ENCODE measurements at places on chromosomes 3 and 15. TPM values are rescaled to one million over a fixed set of nuclear protein-coding genes. Genes with fewer than 3 reads are reported as not detected.

RARRES1 gene
- 8.4 TPM for total RNA-seq

DUOX2 gene
- 0.05 TPM for total RNA-seq

ADAMTS17 gene
- 0.99 TPM for total RNA-seq

SLC6A11 gene
- total RNA-seq: not detected

DNA sequence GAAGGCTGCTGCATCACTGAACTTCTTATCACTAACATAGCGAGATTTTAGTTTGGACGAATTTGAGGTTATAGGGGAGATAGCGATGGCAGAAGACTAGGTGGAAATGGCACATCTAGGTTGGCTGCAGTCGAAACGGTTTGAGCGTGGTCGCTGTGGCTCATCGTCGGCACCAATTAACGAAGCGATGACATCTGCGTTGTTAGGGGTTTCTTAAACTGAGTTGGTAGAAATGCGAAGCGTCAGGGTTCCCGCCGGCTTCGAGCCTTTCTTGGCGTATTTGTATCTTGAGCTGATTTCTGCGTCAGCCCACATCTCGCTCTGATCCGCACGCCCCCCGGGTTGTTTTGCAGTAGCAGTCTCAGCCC is 319 bp downstream of the LNP1 start:
- DNase-seq: peak; percentile 28

DNA sequence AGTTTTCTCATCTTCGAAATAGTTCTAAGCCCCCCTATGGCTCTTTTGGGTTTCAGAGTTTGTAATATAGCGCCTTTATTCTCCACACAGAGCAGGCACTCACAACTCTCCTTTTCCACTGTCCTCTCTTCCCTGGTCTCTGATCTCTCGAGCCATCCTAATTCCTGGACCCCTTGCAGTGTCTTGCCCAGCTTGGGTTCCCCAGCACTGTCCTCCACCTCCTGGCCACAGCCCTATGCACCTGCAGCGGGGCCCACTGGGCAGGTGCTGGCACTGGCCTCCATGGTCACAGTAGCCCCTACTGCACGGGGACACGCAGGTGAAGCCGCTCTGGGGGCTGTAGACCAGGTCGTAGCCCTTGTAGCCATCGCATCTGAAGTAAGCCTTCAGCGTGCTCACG is 27.9 kb downstream of the MUC20 start:
- no peak for DNase-seq

- no peak for DNase-seq
Observed at GRCh38 chr3:13709706-13710105, 160.8 kb downstream of the FBLN2 start.

DNA sequence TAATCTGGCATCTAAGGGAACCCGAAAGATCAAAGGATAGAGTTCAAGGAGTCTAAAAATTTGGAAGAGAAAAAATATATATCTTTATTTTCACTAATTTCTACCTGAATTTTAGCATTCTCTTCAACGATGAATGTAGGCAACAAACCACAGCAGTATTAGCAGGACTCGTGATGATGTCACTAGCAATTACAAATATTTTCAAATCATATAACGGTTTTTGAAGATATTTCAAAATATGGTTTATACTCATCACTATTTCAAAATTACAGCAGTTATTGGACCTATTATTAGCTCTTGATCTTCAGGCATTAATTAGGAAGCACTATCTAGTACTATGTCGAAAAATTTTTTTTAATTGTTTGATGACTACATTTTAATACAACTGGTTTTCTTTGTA is 27.0 kb upstream of the ANKDD1A start:
- no peak for DNase-seq

GRCh38 chr15:80418892-80419537 is 14.8 kb downstream of the ARNT2 start:
- DNase-seq: no peak

DNA sequence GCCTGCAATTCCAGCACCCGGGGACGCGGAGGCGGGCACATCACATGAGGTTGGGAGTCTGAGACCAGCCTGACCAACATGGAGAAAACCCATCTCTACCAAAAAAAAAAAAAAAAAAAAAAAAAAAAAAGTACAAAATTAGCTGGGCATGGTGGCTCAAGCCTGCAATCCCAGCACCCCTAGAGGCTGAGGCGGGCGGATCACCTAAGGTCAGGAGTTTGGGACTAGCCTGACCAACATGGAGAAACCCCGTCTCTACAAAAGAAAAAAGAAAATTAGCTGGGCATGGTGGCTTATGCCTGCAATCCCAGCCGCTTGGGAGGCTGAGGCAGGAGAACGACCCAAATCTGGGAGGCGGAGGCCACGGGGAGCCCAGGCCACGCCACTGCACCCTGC is 7.5 kb upstream of the FAN1 start:
- no peak for DNase-seq

- DNase-seq: peak; percentile 77
Observed at GRCh38 chr3:134794950-134795745, at the start of gene EPHB1. TSS of gene EPHB1 (plus strand) at chr3:134795260.

DNA sequence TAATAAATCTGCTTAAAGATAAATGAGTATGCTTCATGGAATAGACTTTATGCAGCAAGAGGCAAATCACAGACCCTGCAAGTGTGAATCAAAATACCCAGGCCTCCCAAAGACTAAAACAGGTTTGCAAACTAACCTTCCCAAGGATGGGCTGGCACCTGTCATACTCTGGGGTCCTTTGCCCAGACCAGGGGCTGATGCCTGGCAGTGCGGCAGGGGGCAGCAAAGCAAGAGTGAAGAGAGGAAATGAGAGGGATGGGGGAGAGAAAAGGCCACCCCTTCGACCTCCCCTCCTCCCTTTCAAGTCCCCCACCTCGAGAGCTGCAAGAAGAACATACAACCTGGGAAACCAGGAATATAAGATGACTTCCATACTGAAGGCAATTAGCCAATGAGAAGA is 31.8 kb downstream of the XXYLT1 start:
- no peak for DNase-seq

DNA sequence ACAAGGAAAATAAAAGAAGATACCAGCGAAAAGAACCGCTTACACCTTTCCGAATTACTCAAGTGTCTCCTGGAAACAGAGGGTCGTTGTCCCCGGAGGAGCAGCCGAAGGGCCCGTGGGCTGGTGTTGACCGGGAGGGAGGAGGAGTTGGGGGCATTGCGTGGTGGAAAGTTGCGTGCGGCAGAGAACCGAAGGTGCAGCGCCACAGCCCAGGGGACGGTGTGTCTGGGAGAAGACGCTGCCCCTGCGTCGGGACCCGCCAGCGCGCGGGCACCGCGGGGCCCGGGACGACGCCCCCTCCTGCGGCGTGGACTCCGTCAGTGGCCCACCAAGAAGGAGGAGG is 325 bp downstream of the ALCAM start:
- no peak for DNase-seq

- DNase-seq: no peak
Observed at GRCh38 chr15:59166166-59166565, 40.5 kb upstream of the LDHAL6B start.

DNA sequence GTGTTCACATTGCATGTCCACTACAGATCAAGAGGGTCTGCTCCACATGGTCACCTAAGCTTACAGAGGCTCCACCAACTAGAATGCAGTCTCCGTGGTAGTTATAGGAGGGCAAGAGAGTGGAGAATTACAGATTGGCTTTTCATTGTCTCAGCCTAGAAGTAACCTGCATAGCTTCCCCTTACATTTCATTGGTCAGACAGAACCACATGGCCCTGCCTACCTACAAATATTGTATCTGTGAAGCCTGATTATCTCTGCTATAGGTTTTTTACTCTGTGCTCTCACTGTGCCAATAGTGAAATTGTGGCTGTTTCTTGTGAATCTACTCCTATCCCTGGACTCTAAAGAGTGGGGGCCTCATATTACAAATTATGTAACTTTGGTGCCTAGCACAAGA is 2.5 kb upstream of the TLNRD1 start:
- DNase-seq: no peak

- DNase-seq: no peak
Observed at GRCh38 chr3:149605902-149606301, 51.9 kb downstream of the WWTR1 start.

- no peak for DNase-seq
Observed at GRCh38 chr3:144128108-144128892, 156.7 kb downstream of the DIPK2A start.

DNA sequence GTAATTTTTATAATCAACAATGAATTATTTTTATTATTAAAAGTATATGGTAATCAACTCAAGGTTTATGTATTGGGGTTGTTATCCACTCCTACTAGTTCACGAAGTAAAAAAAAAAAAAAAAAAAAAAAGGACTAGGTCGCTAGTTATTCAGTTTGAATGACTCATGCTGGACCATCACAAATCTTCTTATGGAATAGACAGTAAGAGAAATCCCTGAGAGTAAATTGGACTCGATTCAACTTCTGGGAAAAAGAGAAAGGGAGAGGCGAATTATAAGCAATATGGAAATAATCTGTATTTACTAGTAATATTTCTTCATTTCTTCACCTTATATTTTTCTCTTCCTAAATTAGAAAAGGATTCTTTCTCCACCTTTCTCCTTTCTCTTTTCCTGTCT is 2.0 kb downstream of the MYEF2 start:
- no peak for DNase-seq

- no peak for DNase-seq
Observed at GRCh38 chr3:169144731-169145130, 518.8 kb downstream of the MECOM start.

DNA sequence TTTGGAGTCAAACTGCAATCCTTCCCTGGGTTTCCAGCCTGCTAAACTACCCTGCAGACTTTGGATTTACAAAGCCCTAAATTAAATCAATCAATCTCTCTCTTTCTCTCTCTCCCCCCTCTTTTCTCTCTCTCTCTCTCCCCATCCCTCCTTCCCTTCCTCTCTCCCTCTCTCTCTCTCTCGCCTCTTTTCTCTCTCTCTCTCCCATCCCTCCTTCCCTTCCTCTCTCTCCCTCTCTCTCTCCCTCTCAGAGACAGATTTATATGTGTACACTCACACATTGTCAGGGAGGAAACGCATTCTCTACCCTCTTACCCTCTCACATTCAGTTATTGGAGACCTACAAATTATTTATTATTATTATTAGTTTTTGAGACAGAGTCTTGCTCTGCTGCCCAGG is 47.0 kb downstream of the GRK7 start:
- DNase-seq: no peak

- no peak for DNase-seq
Observed at GRCh38 chr3:108602249-108602934, 12.9 kb downstream of the DZIP3 start.

GRCh38 chr3:64321747-64322146 is 96.5 kb upstream of the PRICKLE2 start:
- DNase-seq: no peak

DNA sequence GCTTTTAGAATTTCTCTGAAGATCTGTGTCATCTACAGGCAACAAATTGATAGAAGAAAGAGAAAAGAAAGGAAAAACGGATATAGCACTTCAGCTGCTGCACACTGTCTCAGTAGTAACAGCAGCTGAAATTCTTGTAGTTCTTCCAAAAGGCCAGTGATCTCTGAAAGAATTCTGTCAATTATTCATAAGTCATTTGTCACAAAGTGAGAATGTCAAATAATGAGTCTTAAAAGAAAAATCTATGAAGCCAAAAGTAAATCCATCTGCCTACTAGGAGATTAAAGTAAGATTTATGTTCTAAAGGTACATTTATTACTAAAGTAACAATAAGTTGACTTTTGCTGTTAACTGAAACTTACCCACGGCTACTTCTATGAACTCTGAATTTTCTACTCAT is 24.6 kb downstream of the IFT80 start:
- DNase-seq: no peak

- DNase-seq: no peak
Observed at GRCh38 chr3:144866476-144866875, 894.9 kb downstream of the DIPK2A start.
